WERI-Rb-1 (cell line): ENCODE measurements at places on chromosomes 4 and X.

DNA sequence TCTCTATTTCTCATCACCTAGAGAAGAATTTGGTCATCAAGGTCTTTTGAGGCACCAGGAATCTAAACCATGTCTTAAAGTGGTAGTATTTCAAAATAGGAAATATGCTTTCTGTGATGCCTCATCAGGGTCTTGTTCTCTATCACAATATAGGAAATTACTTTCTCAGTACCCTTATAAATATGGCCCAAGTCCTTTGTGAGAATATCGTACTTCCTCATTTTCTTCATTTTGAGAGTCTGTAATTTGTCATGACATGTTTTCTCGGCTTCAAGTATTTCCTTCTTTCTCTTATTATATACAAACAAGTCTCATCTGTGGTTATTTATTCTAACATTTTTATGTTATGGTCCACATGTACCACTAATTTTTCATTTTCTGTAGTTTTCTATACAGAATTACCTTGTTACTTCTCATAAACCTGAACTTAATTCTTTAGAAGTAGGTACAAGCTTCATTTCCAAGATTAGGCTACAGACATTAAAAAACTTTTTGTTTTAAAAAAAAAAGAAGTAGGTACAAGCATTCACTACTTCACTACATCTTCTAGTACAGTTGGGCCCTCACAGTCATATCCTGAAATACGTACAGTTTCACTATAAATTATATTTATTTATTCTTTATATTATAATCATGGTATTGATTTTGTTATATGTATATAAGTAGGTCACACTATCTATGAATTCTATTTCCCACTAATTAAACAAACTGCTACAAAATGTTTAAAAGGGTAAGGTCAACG lies 54.4 kb downstream of the KLHL13 start:
- DNase-seq: no peak

DNA sequence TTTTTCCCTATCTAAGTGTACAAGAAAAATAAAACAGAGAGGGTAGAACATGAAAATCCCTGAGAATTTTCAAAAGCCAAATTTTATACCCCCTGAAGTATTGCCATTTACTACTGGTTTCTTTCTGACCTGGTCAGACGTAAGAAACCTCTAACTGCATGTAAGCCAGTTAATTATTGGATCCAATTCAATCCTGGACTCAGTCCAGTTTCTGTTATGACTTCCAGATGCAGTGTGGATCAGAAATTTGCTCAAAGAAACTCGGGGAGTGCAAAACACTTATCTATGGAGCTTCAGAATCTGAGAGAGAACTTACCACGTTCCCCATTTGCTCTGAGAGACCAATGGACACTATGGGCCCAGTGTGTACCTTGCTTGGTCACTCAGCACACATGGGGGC lies 383.5 kb downstream of the KLHL4 start:
- DNase-seq: no peak

GRCh38 chrX:41457613-41458192 lies 10.6 kb downstream of the NYX start:
- peak; percentile 23 for DNase-seq

DNA sequence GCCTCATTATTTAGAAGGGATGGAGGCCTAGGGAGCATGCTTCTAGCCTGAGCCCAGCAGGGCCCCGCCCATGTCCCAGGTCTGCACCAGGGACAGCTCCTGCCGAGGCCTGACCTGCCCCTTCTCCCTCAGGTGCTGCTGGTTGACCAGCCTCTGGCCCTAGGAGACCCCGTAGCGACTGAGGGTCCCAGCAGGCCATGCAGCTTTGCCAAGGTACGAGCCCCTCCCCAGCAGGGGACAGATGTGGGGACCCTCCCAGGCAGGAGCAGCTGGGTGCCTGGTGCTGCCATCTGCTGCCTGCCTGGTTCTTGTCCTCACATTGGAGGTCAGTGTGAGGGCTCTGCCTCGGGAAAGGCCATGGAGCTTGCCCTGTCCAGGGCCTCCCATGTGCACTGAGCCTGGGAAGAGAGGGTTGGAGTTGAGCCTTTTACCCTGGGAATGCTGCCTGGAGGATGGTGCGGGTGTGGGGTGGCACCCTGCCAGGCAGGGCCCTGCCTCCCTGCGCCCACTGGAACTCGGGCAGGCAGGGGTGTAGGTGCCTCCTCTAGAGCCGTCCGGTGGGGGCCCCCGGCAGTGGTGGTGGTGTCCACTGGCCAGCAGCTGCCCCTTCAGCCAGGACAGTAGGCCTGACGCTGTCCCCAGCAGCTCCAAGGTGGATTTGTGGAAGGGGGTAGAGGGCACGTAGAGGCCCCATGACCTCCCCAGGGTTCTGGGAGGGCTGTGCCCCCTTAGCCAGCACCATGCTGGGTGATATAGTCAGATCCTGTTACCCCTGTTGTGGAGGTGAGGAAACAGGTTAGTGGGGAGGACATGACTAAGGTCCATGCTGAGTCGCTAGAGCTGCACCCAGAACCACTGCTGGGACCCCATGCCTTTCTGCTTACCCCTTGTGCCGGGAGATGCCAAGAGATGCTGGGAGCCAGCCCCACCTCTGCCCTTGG lies 2.2 kb upstream of the MSANTD1 start:
- peak; percentile 55 for DNase-seq

DNA sequence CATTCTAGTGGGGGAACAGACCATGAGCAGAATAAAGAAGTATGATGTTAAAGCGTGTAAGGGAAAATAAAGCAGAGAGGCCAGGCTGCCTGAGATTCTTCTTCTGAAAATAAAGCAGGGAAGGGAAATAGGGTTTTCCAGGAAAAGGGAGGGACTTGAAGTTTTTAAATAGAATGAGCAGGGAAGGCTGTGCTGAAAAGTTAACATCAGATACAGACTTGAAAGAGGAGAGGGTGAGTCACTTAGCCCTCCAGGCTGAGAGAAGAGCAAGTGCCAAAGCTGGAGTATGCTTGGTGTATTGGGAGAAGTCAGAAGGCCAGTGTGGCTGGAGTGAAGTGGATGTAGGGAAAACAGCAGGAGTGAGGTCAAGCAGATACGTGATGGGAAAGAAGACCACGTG lies 10.0 kb upstream of the PLK4 start:
- no peak for DNase-seq

- no peak for DNase-seq
These were observed 4.7 kb downstream of the BLTP1 start for GRCh38 chr4:122156819-122157218.

- DNase-seq: peak; percentile 92
These were observed at the start of gene MAGT1 for GRCh38 chrX:77894921-77895886. MAGT1 (minus strand) TSS chrX:77895435; CDS start chrX:77895410, 25 bp downstream.

DNA sequence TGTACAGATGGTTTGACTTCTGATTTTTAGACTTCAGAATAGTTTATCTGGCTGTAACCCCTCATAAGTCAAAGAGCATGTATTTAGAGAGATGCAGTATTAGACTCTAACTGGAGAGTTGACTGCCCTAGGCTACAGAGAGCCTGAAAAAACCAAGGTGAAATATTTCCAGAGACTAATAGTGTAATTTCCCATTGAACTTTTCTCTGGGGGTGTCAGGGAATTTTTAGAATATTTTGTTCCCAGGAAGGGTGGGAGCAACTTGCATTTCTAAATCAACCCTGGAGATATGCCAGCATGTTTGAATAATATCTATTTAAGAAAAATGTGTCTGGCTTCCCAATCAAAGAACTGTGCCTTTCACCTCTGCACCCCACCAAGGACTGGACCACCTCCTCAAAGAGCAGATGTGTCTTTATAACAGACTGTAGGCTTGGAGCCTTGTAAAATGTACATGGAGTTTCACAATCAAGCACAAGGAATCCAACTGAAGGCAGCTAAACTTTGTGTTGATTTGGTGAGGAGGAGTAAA lies 2.0 kb downstream of the ANXA3 start:
- no peak for DNase-seq

DNA sequence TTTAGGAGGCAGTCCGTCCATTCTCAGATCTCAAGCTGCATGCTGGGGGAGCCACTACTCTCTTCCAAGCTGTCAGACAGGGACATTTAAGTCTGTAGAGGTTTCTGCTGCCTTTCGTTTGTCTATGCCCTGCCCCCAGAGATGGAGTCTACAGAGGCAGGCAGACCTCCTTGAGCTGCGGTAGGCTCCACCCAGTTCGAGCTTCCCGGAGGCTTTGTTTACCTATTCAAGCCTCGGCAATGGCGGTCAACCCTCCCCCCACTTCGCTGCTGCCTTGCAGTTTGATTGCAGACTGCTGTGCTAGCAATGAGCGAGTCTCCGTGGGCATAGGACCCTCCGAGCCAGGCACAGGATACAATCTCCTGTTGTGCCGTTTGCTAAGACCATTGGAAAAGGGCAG lies 10.7 kb upstream of the ADH5 start:
- no peak for DNase-seq

- no peak for DNase-seq
These were observed 93.7 kb downstream of the ADGRL3 start for GRCh38 chr4:61293707-61294400.

GRCh38 chr4:158159718-158160094 lies 13.1 kb downstream of the GASK1B start:
- no peak for DNase-seq

DNA sequence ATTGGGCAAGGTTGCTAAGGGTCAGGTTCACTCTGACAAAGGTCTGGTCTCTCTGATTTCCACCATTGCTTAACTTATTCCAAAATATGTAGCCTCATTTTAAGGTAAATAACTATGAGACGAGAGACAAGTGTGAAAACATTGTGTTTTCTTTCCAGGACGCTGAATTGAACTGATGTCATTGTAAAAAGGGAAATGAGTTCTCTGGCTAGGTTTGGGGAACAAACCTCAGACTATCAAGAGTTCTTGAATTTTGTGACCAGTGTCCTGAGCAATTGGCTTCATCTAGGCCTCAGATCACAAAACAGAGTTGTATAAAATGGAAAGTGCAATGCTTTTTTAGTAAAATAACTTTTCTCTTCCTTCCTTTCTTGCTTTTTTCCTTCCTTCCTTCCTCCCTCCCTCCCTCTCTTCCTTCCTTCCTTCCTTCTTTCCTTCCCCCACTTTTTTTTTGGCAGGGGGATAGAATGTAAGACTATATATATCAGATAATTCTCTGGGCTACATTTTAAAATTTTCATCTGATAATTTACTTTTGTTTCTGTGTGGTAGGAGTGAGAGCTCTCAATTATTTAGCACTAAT lies 30.8 kb upstream of the CXCL8 start:
- DNase-seq: no peak
